ENCODE measurements at places on chromosomes 11 and 22. TPM values are rescaled to one million over a fixed set of nuclear protein-coding genes. Genes with fewer than 3 reads are reported as not detected.

- no peak for DNase-seq
- no peak overlapping the region for H3K27ac ChIP-seq
- H3K4me3 ChIP-seq = no peak overlapping the region
- H3K4me1 ChIP-seq = no peaks in the 10 kb centered on the region
- no peaks in the 10 kb centered on the region for H3K27me3 ChIP-seq
Measured at GRCh38 chr11:109132539-109132938, 289.5 kb upstream of the C11orf87 start.

The AQP11 gene
- total RNA-seq = 1.8 TPM

DNA sequence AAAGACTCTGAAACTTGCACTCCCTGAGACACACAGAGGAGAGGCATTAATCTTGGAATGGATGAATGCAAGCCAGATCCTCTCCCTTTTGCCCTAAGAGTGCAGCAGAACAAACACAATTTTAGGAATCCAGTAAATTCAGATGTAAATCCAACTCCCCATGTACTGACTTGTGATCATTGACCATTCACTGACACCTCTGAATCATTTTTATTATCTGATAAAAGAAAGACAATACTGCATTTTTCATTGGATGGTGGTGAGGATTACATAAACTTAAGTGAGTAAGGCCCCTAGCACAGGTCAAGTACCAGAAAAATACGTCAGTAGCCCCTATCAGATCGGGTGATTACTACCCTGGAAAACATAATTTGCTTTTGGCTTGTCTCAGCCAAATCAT is 782.9 kb upstream of the API5 start:
- no peak overlapping the region for H3K4me3 ChIP-seq
- H3K4me1 ChIP-seq = no peaks in the 10 kb centered on the region
- H3K27me3 ChIP-seq = no peaks in the 10 kb centered on the region
- DNase-seq = no peak

The FAM111B gene
- total RNA-seq = not detected

GRCh38 chr11:132587716-132588115 is 944.6 kb downstream of the OPCML start:
- no peaks in the 10 kb centered on the region for H3K4me1 ChIP-seq
- H3K27ac ChIP-seq = no peak overlapping the region
- H3K27me3 ChIP-seq = no peaks in the 10 kb centered on the region
- no peaks in the 10 kb centered on the region for H3K36me3 ChIP-seq

The SHISA8 gene
- total RNA-seq = 1.4 TPM

DNA sequence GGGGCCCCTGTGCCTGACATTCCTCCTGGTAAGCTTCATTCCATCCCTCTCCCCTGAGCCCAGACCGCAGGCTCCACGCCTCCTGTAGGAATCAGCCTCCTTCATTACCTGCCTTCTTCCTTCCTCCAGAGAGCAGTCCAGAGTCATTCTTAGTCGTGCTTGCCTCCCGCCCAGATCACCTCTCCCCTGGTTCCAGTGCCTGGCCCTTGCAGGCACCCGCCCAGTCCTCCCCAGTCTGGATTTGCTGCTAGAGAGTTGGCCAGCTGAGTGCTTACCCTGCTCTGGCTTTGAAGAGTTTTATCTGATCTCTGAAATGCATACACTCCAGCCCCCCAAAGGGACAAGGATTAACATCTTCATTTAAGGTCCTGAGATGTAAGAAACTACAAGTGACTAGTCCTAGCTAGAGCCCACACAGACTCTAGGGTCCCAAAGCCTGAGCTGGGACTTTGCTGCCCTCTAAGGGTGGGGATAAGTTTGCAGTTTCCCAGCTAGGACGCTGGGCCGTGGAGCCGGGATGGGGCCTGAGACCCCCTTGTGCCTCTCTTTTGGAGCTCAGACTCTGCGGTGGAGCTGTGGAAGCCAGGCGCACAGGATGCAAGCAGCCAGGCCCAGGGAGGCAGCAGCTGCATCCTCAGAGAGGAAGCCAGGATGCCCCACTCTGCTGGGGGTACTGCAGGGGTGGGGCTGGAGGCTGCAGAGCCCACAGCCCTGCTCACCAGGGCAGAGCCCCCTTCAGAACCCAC is 1.6 kb downstream of the NR1H3 start:
- H3K27me3 ChIP-seq = no peaks in the 10 kb centered on the region
- DNase-seq = peak; percentile 54
- peaks cover 46% of the 10 kb centered on the region for H3K4me1 ChIP-seq
- H3K4me3 ChIP-seq = peak overlapping the region; percentile 43
- H3K36me3 ChIP-seq = peaks cover 8% of the 10 kb centered on the region

GRCh38 chr11:1088927-1089737 is 14.5 kb downstream of the MUC2 start:
- DNase-seq = no peak
- H3K27me3 ChIP-seq = no peaks in the 10 kb centered on the region
- no peaks in the 10 kb centered on the region for H3K4me1 ChIP-seq
- H3K4me3 ChIP-seq = no peak overlapping the region
- no peaks in the 10 kb centered on the region for H3K36me3 ChIP-seq
- H3K27ac ChIP-seq = no peak overlapping the region
